ENCODE measurements at places on chromosomes 11 and 22.

GRCh38 chr11:134604886-134605285, 192.8 kb upstream of the B3GAT1 start:
- DNase-seq = no peak

- no peak for DNase-seq
Measured at GRCh38 chr11:85276332-85276731, 350.8 kb downstream of the DLG2 start.

DNA sequence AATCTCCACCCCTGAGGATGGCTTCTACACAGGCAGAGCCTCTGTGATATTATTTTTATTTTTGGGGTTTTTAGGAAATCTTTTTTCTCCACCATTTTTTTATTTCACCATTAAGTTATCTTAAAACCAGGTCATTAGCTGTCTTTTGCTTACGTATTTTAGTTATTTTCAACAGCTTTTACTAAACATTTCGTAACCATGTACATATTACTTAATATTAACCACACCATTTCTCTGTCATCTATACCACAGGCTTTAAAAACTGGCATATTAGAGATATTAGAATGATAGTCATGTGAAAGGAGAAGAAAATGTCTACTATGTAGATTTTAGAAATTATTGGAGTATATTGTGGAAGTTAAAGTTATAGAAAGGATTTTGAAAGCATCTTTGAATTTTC, 37.4 kb downstream of the YAP1 start:
- DNase-seq = no peak

DNA sequence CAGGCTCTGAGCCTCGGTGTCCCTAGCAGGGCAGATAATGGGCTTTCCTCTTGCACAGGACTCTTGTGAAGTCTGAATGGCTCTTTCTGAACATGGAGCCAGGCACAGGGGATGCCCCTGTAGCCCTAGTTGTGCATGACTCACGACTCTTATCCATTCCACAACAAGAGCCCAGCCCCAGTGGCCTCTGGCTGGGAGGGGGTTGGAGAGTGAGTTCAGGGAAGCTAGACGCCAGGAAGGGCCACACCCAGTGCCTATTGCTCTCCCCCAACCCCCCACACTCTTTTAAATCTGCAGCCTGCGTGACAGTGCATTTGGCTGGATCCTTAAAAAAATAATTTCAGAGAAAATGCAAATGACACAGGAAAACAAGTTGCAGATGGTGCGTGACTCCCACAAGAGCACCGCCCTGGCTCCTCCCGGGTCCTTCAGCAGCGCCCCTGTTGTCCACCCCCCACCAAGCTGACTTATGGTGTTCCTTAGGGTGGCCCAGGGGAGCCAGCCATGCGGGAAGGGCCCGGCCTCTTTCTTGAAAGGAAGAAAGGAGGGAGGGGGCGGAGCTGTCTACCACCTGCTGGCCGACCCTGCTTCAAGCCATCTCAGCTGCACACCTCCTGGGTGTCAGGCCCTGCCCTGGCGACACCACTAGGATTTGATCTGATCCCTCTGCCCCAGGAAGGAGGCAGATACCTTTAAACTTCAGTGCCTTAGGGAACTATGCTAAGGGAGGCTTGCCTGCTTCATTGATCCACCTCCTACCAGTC, 74.7 kb downstream of the MN1 start:
- DNase-seq = no peak

DNA sequence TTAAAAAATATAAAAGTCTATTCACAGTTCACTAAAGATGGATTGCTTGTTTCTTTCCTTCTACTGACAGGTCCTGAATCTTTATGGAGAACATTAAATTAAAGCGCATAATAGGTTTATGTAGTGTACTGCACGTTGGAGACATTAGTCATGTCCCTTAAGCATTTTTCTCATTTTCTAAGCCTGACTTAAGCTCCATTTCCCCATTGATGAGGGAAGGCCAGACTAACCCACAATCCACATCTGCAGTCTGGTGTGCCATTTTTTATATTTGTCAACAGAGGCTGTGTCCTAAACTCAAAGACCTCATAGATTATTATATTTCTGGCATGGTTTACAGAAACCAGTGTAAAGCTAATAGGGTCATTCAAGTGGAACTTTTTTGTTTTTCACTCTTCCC, 39.9 kb downstream of the CADM1 start:
- DNase-seq = no peak

- DNase-seq = no peak
Measured at GRCh38 chr11:44622721-44623258, 57.3 kb downstream of the CD82 start.

DNA sequence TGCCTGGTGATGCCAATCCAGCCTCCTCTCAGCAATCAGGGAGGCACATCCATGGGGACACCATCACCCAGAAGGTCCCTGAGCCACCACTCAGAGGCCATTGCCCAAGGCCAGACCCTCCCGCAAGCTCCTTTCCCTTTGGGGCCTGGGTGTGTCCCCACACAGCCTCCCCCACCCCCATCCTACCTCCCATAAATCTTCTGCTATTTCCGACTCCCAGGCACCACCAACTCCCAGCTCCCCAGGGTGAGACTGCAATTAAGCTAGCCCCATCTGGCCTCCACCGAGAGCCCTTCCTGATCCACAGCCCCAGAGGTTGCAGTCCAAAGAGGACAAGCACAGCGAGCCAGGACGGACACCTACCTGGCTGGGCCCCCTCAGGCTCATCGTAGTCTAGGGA, 6.3 kb downstream of the ARHGAP1 start:
- no peak for DNase-seq

DNA sequence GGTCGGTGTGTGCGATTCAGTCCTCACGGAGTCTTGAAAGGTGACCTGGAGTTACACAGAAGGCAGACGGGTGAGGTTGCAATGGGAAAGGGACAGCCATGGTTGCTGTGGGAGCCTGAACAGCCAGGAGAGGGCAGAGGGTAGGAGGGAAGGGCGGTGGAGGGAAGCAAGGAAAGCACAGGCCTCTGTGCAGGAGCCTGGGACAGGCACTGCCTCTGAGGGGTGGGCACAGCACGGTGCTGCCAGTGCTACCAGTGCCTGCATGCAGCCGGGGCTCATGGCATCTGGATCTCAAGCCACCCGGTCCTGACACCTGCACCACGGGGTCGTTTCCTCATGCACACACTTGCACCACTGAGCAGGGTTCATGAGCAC, 401.0 kb downstream of the TBC1D22A start:
- no peak for DNase-seq

DNA sequence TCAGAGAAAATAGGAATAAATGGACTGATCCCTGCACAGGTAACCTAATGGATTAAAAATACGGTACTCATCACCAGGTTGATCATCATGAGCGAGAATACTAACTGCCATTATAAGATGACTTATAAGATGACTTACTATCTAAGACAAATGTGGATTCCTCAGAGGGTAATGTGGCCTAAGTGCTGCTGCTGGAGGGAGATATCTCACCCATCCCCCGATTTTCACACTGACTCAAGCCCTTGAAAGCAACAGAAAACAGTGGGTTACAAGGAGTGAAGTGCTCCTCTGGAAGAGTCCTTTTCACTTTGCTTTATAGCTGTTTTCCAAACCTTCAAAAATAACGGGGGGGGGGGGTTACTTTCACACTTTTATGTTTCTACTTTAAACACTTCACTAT, 920 bp downstream of the TMEM218 start:
- peak; percentile 11 for DNase-seq

- no peak for DNase-seq
Measured at GRCh38 chr22:39519681-39520225, 609 bp upstream of the ATF4 start.

DNA sequence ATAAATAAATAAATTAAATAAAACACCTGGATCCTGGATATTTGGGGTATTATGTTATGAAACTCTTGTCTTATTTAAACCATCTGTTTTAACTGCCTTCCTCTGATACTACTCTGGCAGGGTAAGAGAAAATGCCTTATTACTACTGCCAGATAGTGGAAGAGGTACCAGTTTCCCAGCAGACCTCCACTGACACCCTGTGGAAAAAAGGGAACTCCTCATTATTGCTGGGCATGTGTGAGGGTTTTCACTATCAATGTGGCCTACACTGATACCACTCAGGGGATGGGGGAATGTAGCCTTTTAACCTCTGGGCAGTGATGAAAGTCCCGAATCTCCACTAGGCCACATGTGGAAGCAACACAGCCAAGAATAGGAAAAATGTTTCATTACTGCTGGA, 121.0 kb downstream of the LUZP2 start:
- no peak for DNase-seq

- DNase-seq = no peak
Measured at GRCh38 chr11:48025293-48025983, 45.1 kb downstream of the PTPRJ start.

- no peak for DNase-seq
Measured at GRCh38 chr11:86559311-86559945, 113.0 kb downstream of the ME3 start.

- no peak for DNase-seq
Measured at GRCh38 chr11:110431674-110432073, 1.9 kb downstream of the FDX1 start.

DNA sequence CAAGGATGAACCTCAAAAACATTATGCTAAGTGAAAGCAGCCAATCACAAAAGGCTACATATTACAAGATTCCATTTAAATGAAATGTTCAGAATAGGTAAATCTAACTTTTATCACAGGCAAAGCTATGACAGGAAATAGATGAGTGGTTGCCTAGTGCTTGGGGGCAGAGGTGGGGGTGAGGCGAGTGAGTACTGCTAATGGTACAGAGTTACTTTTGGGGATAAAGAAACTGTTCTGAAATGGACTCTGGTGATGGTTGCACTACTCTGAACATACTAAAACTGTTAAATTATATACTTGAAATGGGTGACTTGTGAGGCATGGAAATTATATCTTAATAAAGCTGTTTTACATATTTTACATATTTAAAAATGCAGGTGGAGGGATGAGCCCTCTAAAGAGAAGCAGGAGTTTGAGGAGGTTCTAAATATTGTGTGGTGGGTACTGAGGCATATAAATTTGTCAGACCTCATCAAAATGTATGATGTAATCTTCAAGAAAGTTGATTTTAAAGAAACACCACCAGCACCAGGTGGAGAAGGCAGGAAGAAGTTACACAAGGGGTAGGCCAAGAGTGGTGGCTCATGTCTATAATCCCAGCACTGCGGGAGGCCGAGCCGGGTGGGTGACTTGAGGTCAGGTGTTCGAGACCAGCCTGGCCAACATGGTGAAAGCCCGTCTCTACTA, 3.6 kb downstream of the SLC43A1 start:
- no peak for DNase-seq

- no peak for DNase-seq
Measured at GRCh38 chr11:100340466-100341319, 346.4 kb upstream of the ARHGAP42 start.

DNA sequence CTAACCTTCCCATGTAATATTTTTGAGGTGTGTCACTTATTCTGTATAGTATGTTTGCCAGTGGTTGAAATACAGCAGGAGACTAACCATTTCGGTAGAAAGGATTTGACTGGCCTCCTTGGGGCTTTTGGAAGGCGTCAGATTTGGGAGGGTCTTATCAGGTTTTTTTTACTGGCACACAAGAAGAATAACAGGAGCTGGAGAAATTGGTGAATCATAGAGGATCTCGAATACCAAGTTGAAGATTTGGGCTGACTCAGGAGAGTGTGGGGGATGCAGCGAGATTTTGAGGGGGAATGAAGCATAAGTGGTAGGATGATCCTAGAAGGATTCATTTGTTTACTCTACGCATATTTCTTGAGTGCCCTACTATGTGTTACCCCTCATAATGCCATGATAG, 200.5 kb downstream of the DDX10 start:
- DNase-seq = no peak

GRCh38 chr11:11334607-11335006, 18.4 kb downstream of the CSNK2A3 start:
- DNase-seq = no peak

DNA sequence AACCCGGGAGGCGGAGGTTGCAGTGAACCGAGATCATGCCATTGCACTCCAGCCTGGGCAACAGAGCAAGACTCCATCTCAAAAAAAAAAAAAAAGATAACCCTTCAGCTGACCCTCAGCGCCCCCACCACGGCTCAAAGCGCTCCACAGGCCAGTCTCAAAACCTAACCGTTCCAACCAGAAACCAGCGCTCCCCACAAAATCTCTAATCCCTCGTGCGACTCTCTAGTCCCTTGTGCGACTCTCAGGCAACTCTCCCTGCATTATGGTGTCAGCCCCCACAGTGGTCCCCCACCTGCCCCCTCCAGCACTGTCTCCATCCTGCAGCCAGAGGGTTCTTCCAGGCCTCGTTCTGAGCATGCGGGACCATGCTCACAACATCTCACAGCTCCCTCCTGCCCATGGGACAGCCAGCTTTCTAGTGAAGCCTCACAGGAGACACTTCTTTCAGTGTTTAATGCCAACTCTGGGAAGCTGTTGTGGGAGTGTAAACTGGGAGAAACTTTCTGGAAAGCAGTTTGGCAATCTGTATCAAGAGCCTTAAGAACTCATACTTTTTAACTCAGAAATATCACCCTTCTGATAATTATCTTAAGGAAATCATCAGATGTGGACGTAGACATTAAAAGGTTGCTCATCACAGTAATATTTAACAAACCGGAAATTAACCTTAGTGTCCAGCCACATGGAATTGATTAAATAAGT, 4.2 kb upstream of the RASGRP2 start:
- no peak for DNase-seq

DNA sequence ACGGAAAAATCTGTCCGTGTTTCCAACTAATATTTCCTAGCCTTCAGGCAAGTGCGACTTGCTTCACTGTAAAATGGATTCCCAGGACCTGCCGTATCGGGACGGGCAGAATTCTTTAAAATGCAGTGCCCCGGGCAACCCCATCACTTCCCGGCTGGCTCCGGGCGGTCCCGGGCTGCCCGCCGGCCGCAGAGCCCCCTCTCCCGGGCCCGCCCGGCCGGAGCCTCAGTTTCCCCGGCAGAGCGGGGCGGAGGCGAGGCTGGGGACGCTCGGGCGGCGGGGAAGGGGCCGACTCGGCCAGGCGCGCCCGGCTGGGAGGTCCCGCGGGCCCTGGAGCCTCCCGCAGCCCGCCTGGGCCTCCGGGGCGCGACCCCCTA, 84.2 kb upstream of the WNT7B start:
- DNase-seq = no peak

- DNase-seq = no peak
Measured at GRCh38 chr11:116221351-116221750, 551.4 kb downstream of the BUD13 start.

GRCh38 chr11:13135385-13136271, 126.5 kb downstream of the RASSF10 start:
- no peak for DNase-seq

GRCh38 chr11:2951231-2952110, 22.3 kb upstream of the PHLDA2 start:
- DNase-seq = no peak

- DNase-seq = no peak
Measured at GRCh38 chr11:13728076-13728475, 59.6 kb downstream of the FAR1 start.

DNA sequence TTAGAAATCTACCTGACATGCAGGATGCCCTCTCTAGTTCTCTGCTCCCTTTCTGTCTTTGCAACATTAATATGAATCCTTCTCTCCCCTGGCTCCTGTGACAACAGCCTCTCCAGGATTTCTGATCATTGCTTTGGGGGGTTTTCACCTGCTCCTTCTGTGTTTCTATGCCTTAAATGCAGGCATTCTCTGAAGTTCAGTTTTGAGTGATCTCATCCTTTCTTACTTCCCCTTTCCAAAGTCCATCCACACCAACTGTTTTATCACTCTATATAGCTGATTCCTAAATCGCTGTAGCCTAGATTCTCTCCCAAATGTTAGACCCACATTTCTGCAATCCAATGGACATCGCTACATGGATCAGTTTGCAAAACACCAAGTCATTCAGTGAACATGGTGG, 330.7 kb upstream of the NCAM1 start:
- no peak for DNase-seq
